ENCODE measurements at places on chromosomes 1 and 21.

DNA sequence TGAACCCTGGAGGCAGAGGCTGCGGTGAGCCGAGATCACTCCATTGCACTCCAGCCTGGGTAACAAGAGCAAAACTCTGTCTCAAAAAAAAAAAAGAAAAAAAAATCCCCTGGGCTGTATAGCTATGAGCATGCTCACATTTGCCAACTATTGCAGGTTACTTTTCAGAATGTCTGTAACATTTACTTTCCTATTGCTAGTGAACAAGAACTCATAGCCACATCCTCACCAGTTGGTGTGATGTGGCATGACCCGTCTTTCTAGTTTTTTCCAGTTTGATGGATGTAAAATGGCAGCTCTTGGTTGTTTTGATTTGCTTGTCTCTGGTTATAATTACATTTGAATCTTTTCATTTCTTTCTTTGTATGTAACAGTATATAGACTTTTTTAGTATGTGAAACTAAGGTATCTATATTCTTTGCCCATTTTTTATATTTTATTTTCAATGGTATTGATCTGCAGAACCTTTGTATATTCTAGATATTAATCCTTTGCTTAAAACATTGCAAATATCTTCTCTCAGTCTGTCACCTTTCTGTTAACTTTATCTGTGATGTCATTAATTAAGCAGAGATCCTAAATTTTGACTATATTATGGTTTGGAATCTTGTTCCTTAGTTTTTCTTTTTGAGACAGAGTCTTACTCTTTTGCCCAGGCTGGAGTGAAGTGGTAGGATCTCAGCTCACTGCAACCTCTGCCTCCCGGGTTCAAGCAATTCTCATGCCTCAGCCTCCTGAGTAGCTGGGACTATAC is 11.6 kb downstream of the MED18 start:
- no peak for DNase-seq

DNA sequence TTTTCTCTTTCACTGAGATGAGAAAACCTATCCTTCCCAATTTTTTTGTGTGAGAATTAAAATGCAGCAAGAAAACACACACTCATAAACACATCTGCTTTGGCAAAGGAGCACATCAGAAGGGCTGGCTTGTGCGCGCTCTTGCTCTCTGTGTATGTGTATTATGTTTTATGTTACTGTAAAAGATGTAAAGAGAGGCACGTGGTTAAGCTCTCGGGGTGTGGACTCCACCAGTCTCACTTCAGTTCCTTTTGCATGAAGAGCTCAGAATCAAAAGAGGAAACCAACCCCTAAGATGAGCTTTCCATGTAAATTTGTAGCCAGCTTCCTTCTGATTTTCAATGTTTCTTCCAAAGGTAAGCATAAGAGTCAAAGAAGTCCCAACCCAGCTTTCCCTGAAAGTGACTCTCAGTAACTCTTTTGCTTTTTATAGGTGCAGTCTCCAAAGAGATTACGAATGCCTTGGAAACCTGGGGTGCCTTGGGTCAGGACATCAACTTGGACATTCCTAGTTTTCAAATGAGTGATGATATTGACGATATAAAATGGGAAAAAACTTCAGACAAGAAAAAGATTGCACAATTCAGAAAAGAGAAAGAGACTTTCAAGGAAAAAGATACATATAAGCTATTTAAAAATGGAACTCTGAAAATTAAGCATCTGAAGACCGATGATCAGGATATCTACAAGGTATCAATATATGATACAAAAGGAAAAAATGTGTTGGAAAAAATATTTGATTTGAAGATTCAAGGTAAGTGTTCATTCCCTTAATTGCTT is at the start of gene CD2:
Gene CD2 (plus strand): TSS at position 233 of the 780 bp plus-strand sequence. CDS start 63 bp downstream, at position 296.
- DNase-seq, result no peak

DNA sequence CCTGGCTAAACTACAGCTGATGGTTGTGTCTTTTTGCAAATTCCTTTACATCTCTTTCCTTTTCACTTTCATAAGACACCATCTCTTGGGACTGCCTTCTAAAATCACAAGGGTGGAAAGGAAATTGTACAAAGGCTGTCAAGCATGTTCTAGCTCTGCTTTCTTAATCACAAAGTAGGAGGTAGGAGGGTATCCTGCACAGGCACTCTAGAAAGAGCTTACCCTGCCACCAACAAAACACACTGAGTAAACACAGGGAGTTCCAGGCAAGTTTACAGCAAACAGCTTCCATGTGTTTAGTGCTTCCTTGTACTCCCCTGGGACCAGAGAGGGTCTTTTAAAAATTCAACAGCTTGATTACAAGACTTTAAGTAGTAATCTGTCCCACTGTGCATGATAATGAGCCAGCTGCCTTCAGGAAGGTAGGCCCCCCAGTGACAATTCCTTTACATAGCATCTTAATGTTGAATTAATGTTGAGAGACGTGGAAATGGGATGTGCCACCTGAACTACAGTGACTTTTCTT is 2.4 kb downstream of the PLPP3 start:
- no peak for DNase-seq

- DNase-seq, result no peak
Observed at GRCh38 chr1:15412175-15412800, 2.6 kb downstream of the EFHD2 start.

- DNase-seq, result no peak
Observed at GRCh38 chr1:28083876-28084275, 4.5 kb downstream of the EYA3 start.

DNA sequence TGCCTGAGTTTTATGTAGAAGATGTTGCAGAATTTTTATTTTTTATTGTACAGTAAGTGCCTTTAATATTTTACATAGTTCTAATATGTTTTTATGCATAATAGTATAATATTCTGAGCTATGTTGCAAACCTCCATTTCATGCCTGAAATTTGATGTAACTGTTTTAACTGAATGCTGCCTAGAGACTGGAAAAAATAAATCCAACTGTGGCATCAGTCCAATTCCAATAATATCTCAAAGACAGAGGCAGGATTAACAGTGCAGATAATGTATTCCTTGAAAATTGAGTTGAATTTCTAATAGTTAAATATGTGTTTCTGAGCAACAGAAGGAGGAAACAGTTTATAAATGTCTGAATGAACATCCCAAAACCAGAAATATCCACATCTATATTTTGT is 61.1 kb upstream of the KIF1B start:
- DNase-seq, result no peak

GRCh38 chr21:36589352-36589971 is 109.5 kb upstream of the SIM2 start:
- DNase-seq, result no peak

DNA sequence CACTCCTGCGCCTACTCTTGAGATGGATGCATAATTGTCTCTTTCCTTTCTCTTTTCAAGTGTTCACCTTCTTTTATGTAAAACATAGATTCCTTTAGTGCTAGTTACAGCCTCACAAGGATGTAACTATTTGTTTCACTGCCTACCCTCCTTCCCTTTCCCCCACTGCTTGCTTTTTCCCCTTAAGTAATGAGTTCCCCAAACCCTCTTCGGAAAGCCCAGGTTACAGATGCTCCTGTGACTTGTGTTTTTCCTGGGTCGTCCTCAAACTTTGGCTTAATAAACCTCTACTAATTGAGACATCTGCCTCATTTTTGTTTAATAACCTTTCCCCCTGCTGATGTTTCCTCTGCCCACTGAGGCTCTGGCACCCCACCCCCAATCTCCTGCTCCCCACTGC is 39.2 kb downstream of the C21orf91 start:
- no peak for DNase-seq

GRCh38 chr1:155017041-155017945 is 14.7 kb downstream of the ZBTB7B start:
- peak; percentile 41 for DNase-seq

GRCh38 chr1:106846656-106847055 is 209.8 kb upstream of the PRMT6 start:
- no peak for DNase-seq

- DNase-seq, result no peak
Observed at GRCh38 chr1:225879521-225880221, 2.5 kb downstream of the TMEM63A start.
